ENCODE measurements at places on chromosomes 11 and 22. TPM values are rescaled to one million over a fixed set of nuclear protein-coding genes. Genes with fewer than 3 reads are reported as not detected.

GRCh38 chr11:17473071-17473744 lies 3.4 kb downstream of the ABCC8 start:
- H3K4me3 ChIP-seq = no peak overlapping the region
- no peaks in the 10 kb centered on the region for H3K36me3 ChIP-seq
- H3K4me1 ChIP-seq = no peaks in the 10 kb centered on the region
- H3K27ac ChIP-seq = no peak overlapping the region
- no peaks in the 10 kb centered on the region for H3K27me3 ChIP-seq

DNA sequence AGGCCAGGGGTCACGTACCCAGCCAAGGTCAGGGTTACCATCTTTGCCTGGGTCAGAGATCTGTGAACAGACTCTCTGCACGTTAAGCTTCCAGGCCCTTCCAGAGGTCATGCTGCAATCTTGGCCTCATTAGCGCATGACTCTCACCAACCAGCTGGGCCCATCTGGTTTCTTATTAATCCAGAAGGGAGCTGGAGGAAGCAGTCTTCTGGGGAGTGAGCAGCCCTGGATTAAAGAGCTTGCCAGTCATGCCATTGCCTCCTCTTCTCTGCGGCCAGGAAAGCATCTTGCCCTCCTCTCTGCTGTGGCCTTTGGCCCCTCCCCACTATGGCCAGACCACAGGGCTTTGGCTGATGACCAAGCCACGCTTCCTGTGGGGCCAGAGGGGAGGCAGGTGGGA lies 57.4 kb downstream of the CHST1 start:
- DNase-seq = no peak
- no peak overlapping the region for H3K27ac ChIP-seq
- H3K27me3 ChIP-seq = no peaks in the 10 kb centered on the region

The XNDC1N gene
- total RNA-seq = 7.7 TPM

GRCh38 chr11:18958221-18958910 lies 19.2 kb upstream of the MRGPRX1 start:
- no peak overlapping the region for H3K27ac ChIP-seq
- no peaks in the 10 kb centered on the region for H3K4me1 ChIP-seq
- H3K36me3 ChIP-seq = no peaks in the 10 kb centered on the region
- no peaks in the 10 kb centered on the region for H3K27me3 ChIP-seq

The H19 gene
- total RNA-seq = 85.8 TPM

- H3K36me3 ChIP-seq = no peaks in the 10 kb centered on the region
- H3K4me1 ChIP-seq = no peaks in the 10 kb centered on the region
- DNase-seq = no peak
- no peak overlapping the region for H3K4me3 ChIP-seq
Observed at GRCh38 chr11:18452927-18453326, 2.7 kb upstream of the LDHAL6A start.

GRCh38 chr11:122717264-122717867 lies 61.8 kb downstream of the UBASH3B start:
- H3K4me3 ChIP-seq = no peak overlapping the region
- H3K4me1 ChIP-seq = no peaks in the 10 kb centered on the region
- DNase-seq = no peak
- no peaks in the 10 kb centered on the region for H3K27me3 ChIP-seq
